Activated T-helper 1 cell treated with anti-CD3 and anti-CD28 coated beads, Interleukin-12 subunit alpha, Interleukin-12 subunit beta, Interleukin-2, Interleukin-4 antibody, amounts not matched to agents 30 ng/mL and 10 ng/mL and 1 ng/mL, durations not matched to agents 14 hours and 24 hours and 36 hours (primary cell): ENCODE measurements at places on chromosomes 3 and 15. TPM values are rescaled to one million over a fixed set of nuclear protein-coding genes. Genes with fewer than 3 reads are reported as not detected.

GRCh38 chr3:159600291-159600690 lies 388.3 kb upstream of the IL12A start:
- no peak for DNase-seq

GRCh38 chr3:8843347-8843746 lies 73.9 kb upstream of the OXTR start:
- no peak for DNase-seq

DNA sequence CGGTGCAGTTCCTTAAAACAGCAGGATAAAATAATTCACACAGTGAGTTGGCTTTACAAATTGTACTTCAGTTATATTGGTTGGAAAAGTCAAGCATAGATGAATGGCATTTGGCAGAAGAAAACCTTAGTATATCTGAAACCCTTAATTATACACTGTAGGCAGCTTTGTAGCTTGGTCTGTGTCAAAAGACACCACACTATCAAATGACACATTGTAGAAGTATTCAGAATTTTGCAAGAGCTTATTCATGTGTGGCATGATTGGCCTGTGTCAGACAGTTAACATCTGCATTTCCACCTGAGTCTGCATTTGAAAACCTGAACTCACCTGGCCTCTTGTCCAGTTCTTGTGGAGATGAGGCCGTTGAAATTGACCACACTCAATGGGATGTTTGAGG lies 13.8 kb downstream of the TMEM266 start:
- DNase-seq = no peak

Gene PROS1
- 1.0 and 1.2 TPM in 2 replicates for total RNA-seq

Gene EXD1
- total RNA-seq = not detected in 2 replicates

Gene SERINC4
- 0.39 and 0.41 TPM in 2 replicates for total RNA-seq

DNA sequence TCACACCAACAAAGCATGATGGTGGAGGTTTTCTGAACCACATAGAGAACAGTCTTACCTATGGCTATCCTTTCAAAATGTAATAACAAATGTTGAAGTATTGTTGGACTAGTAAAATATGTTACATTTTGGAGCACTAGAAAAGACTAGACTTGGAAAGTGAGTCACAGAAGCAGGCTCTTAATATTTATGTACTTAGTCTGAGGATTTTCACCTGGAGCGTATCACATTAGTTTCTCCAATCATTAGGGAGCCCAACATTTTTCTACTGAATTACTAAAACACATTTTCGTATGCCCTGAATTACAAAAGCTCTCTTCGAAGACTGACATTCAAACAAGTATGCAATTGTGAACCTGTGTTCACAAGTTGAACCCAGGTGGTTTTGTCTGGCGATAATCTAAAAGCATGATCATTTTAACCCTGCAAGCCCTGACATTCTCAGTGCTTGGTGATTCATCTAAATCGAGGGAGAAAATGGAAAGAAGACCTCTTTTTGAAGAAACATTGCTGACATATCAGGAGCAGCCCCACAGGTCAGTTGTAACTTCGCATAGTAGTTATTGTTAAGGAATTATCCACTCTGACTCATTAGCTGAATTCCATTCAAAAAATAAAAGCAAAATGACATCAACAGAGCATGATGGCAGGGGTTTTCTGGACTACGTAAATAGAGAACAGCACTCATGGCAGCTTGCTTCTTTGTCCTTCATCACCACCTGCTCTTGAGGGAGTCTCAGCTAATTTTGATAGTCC lies 679.8 kb upstream of the NECTIN3 start:
- no peak for DNase-seq
